Stimulated activated CD4-positive, alpha-beta T cell treated with anti-CD3 and anti-CD28 coated beads, Interleukin-12 subunit alpha, Interleukin-12 subunit beta, amount 100 ng/mL, for 48 hours (primary cell): ENCODE measurements at places on chromosomes 7 and 10.
A peak's percentile ranks its signal among the peaks of the same experiment; 100 is the strongest.

GRCh38 chr7:28643188-28643569, 230.9 kb downstream of the CREB5 start:
- no peak for DNase-seq

- DNase-seq = peak; percentile 2
Measured at GRCh38 chr7:21767300-21767900, 178.3 kb downstream of the CDCA7L start.

GRCh38 chr7:103524042-103524907, 78.3 kb upstream of the SLC26A5 start:
- no peak for DNase-seq

DNA sequence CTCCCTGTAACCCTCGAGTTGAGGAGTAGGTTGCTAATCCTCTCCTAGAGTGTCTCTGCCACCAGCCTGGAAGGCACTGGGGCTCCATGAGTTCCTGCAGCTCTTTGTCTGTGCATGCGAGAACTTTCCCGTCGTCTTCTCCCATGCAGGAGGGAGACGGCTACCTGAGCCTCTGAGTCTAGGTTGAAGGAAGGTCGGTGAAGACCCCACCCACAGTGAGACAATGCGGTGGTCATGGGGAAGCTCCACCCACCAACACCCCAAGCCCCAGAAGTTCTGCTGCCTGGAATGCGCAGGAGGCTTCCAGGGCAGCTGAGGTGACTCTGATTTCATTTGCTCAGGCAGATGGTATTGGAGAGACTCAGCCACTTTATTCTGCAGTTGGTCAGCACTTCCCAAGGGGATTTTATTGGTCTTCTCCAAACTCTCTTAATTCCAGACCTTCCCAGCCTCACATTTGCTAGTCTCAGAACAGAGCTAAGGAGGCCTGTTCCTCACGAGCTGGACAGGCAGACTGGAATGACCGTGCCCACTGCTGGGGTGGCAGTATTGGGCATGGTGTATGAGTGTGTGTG, 36.5 kb downstream of the PTPRE start:
- no peak for DNase-seq

GRCh38 chr10:32317795-32318357, 29.1 kb downstream of the EPC1 start:
- no peak for DNase-seq
